K562 (cell line): ENCODE measurements at places on chromosomes 13 and 19.
A peak's percentile ranks its signal among the peaks of the same experiment; 100 is the strongest.

DNA sequence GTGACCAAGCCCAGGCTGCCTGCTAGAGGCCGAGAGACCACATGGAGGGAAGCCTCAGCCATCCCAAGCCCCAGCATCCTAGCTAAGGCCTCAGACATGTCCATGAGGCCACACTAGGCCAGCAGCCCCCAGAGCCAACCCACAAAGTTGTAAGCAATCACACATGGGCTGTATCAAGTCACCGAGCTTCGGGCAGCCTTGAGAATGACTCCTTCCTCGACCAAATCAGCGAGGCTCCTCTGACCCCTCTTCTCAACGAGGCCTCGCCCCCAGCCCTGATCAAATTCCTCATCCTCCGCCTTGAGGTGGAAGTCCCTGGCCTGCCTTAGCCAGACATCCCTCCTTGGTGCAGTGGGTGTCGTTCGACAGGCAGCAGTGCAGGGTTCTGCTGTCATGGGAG, 1.9 kb upstream of the SPACA7 start:
- no peak for DNase-seq

GRCh38 chr19:18437491-18438330, at the start of gene ISYNA1:
ISYNA1 (minus strand) TSS chr19:18438133; CDS start chr19:18437979, 154 bp downstream.
- DNase-seq = peak; percentile 84

- peak; percentile 45 for DNase-seq
Measured at GRCh38 chr13:28583651-28584091, 75.3 kb upstream of the POMP start.

DNA sequence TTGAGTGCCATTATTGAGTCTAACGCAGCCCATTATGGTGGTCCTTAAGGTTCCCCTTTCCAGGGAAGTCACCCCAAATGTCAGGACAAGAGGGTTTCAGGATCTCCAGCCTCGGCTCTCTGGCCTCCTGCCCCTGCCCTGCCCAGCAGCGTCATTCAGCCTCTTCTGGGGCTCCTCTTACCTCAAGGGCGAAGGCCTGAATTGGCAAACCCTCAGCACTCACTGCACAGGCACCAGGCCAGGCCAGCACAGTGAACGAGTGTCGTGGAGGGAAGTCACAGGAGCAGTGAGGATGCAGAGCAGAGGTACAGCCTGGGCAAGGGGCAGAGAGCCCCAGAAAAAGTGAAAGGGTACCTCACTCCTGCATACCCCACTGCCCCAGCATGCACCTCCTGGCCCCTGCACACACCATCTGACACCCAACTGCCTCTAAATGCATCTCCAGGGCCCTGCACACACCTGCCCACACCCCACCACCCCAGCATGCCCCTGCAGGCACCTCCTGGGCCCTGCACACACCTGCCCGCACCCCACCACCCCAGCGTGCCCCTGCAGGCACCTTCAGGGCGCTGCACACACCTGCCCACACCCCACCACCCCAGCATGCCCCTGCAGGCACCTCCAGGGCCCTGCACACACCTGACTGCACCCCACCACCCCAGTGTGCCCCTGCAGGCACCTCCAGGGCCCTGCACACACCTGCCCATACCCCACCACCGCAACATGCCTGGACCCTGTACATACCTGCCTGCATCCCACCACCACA, 19.8 kb downstream of the SLC25A42 start:
- DNase-seq = no peak

DNA sequence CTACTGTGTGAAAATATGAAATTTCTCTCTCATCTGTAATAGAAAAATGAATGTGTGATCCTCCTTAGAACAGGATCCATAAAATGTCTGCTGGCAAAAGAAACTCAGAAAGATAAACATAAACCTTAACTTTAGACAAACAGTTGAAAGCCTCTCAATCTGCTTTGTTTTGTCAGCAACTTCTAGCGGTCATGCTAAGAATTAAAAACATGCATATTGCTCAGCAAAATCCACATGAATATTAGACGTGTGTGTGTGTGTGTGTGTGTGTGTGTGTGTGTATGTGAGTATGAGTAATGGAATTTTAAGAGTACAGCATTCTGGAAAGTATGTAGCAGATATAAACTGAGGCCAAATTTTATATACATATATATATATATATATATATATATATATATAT, 1779.2 kb upstream of the MIR17HG start:
- DNase-seq = no peak

DNA sequence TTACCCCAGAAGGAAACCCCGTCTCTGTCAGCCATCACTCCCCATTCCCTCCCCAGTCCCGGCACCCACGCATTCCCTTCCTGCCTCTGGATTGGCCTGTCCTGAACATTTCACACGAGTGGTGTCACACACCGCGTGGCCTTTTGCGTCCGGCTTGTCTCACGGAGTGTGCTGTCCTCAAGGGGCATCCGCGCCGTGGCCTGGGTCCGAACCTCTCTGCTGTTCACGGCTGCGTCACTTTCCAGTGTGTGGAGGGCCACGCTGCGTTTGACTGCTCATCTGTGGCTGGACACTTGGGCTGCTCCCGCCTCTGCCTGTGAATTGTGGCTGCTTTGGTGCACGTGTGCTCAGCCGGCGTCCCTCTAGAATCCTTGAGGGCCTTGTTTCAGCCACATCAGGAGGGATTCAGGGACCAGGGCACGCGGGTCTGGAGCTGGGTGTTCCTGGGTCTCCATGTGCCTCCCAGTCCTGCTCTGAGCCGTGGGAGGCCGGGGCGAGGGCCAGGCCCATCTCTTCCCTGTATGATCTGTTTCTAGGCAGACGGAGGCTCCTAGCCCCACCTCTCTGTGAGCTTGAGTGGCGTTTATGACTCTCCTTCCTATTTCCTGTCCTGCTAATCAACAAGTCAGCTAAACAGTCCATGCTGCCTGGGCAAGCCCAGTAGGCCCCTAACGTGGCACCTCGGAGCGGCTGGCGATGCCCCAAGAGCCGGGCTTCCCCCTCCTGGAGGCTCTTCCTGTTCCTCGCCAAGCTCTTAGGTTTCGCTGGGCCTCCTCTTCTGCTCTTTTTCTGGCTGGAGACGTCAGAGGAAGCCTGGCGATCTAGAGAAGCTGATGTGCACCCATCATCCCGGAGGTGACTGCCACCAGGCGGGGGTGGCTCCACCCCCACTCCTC, 8.1 kb downstream of the STK11 start:
- DNase-seq = no peak

DNA sequence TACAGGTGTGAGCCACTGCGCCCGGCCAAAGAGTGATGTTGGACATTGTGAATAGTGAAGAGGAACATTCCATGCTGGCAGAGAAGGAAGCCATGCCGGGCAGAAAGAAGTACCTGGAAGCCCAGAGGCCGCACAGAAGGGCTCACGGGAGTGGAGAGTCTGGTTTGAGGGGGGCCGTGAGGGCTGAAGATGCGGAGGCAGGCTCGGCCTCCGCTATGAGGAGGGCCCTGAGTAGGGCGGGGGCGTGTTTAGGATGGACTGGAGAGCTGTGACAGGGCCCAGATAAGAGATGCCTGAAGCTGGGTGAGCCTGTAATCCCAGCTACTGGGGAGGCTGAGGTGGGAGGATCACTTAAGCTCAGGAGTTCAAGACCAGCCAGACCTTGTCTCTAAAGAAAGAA, 1.6 kb downstream of the JOSD2 start:
- DNase-seq = peak; percentile 65

DNA sequence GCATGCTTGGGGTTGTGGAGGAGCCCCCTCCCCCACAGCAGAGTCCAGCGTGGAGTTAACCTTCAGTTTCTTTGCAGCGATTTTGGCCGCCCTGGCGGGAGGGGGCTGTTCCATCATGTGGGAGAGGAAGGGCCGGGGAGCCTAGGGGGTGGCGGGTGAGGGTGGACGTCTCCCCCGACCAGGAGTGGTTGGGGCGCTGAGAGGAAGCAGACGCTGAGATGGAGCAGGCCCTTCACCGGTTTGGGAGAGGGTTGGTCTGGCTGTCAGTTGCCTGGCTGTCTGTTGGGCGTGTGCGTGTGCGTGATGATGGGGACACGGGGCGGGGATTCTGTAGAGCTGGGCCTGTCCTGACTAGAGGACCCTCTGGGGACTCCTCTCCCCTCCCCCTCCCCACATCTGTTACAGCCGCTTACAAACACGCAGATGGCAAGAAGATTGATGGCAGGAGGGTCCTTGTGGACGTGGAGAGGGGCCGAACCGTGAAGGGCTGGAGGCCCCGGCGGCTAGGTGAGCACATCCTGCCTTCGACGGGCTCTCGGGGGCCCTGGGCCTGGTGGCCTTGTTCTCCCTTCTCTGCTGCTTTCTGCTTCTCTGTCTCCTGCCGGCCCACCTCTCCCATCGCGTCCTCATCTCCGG, 9.8 kb upstream of the LIN7B start:
- no peak for DNase-seq

- no peak for DNase-seq
Measured at GRCh38 chr19:30969591-30969990, 379.6 kb downstream of the TSHZ3 start.

DNA sequence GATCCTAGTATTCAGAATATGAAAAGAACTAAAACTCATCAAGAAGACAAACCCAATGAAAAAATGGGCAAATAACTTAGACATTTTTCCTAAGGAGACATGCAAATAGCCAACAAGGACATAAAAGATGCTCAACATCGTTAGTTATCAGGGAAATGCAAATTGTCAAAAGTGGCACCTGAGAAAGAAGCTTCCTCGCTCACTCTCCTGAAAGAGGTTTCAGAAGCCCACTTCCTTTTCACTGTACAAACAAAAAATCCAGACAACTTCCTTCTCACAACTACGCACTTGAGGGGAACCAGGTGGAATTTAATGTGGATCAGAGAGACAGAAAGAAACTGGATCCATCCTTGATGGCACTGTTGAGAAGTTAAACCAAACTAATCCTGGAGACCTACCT, 41.5 kb downstream of the KLF12 start:
- DNase-seq = no peak

DNA sequence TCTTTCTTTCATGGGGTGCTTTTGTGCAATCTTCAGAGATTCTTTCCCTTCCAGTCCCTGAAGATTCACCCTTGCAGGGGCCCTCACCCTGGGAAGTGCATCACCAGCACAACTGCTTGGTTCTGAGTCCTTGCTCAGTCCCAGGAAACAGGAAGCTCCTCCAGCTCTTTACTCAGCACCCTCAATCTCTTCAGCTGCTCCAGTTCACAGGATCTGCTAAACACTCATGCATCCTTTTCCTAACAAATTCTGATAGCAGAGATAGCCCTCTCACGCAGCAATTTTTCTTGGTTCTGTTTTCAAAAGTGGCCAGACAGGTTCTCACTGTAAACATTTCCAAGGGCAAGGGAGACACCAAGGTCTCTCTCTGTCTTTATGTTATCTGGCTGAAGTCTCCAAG, 823.1 kb downstream of the LIG4 start:
- no peak for DNase-seq

DNA sequence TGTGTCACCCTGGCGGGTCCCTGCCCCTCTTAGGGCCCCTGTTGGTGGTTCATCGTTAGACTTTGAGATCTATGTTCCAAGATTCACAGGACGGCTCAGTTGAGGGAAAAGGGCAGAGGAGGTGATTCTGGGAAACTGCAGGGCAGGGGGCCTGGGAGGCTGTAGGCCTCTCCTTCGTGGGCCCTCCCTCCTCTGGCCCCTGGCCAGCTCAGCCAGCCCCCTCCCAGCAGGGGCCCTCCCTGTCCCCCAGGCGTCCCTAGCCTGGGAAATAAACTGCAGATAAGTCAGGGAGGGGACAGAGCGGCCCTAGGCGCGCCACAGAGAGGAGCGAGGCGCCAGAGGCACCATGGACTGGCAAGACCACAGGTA, 6.5 kb downstream of the HIF3A start:
- no peak for DNase-seq

GRCh38 chr19:11383706-11384048, 437 bp downstream of the EPOR start:
- DNase-seq = no peak

DNA sequence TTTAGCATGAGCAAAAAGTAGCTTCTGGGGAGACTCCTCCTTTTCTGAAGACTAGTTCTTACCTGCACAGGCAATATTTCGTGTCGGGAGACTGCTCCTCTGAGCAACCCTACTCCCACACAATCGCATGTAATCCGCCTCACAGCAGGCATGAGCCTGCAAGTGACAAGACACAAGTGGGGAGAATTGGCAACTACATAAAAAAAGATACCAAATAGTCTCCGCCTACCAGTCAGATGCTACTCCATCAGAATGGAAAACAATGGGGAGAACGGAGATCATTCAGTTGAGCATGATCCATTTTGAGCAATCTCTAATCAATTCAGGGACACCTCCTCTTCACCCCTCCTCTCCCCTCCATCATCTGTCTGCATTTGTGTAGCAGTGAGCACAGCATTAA, 321.0 kb downstream of the COG6 start:
- DNase-seq = no peak

GRCh38 chr19:50723069-50723468, at the start of gene CLEC11A:
CLEC11A (plus strand) TSS chr19:50723364; CDS start chr19:50723526, 162 bp downstream.
- no peak for DNase-seq

DNA sequence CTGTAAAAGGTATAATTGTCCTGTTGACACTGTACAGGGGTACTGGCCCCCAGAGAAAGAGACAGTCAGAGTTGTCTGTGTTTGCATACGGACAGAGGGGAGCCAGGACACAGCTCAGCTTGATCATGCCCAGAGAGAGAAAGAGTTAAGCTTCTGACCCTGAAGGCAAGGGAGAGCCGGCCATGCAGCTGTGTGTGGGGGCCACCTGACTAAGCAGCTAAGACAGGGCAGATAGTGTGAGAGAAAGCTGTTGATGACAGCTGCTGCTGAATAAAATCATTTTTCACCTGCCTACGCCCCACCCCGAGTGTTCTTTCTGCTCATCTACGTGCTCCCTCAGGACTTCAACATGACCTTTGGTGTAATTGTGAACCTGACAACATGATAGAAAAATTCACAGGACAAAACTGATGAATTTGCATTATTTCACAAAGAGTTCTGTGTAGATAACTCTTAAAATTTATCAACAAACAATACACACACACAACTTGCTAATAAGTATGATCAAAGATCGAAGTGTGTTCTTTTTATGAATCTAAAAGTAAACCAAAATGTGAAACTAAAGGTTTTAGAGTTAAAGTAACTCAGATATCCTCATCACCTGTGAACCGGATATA, 1294.3 kb upstream of the ATXN8OS start:
- no peak for DNase-seq
